NCI-H2171 treated with DMSO at 0.1 percent for 48 hours (cell line): ENCODE measurements at places on chromosomes 12 and 14.

DNA sequence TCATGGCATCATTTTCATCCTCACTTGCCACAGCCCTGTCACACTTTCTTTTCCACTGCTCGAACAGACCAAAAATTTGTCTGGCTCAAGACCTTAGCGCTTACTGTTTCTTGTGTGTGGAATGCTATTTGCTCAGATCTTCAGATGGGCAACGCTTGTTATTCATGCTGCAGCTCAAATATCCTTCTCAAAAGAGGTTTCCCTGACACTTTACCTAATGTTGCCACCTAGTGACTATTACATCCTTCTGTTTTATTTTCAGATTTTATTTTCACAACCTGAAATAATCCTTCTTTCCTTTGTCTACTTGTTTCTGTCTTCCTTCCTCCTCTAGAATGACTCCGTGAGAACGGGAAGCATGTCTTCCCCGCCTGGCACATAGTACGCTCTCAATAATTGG, 5.6 kb downstream of the FBXO33 start:
- DNase-seq: peak; percentile 44

DNA sequence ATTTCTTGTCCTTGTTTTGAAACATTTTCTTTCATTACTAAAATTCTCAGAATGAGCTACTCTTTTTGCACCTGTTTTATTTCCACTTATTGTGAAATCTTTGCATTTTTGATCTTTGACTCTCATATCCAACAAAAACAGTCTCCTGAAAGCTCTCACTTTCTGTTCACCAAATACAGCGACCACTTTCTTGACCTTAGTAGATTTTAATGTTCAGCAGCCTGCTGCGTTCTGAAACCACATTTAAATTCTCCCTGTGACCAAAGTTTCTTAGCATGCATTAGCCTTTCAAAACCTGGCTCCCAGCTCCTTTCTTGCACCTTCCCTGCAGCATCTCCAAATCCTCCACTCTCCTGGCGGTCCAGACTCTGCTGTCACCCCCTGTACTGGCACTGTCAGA, 404.4 kb upstream of the PDE3A start:
- DNase-seq: no peak

DNA sequence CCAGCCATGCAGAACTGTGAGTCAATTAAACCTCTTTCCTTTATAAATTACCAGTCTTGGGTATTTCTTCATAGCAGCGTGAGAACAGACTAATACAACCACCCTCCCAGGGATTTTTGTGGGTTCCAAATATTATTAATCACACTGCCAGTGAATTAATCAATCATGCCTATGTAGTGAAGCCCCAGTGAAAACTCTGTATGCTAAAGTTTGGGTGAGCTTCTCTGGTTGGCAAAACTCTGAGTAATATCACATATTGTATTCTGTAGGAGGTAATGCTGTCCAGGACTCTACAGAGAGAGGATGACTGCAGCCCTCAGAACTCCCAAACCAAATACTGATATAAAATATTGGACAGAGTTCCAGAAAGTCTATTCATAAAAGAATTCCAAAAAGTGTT, 216.9 kb downstream of the RPAP3 start:
- no peak for DNase-seq

- DNase-seq: peak; percentile 52
Observed at GRCh38 chr12:122336015-122336946, 70.0 kb upstream of the VPS33A start.

DNA sequence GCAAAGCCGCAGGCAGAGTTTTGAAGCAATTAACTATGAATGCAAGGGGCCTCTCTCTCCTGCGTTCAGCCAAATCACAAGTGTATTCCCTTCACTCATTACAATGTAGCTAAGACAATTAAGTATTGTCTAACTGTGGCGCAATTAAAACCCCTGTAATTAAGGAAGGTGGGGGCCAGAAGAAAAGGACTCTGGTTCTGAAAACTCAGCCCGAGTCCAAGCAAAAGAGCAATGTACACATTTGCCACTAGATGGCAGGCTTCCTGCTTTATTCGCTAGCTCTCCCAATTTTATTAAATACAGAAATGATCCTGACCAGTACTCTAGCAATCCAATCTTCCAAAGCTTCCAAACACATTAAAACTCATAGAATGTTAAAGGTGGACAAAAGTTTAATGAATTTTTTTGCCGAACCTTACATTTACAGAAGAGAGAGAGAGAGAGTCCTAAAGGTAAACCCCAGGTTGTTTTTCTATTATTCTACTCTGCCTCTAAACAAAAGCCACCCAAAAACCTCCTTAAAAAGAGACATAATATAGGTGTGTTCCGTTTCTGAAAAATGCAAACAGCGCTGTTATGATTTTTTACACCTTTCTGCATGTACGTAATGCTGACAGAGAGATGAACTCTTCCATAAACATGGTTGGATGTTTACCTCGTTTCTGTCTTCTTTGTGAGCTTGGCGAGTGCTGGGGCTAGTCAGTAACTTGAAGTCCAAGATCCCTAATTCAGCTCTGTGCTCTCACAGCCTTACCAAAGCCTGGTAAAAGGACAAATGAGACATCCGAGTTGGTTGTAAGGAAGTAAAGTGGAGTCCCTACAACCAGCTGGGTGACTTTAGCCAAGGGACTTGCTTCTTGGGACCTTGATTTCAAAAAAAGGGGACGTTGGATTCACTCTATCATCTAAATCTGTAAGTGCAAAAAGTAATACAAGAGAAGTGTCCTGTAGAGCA, 50.9 kb upstream of the VASH1 start:
- DNase-seq: peak; percentile 77

- no peak for DNase-seq
Observed at GRCh38 chr14:74048281-74048680, 29.1 kb downstream of the BBOF1 start.

- DNase-seq: no peak
Observed at GRCh38 chr12:87323369-87323768, 705.8 kb downstream of the C12orf50 start.

DNA sequence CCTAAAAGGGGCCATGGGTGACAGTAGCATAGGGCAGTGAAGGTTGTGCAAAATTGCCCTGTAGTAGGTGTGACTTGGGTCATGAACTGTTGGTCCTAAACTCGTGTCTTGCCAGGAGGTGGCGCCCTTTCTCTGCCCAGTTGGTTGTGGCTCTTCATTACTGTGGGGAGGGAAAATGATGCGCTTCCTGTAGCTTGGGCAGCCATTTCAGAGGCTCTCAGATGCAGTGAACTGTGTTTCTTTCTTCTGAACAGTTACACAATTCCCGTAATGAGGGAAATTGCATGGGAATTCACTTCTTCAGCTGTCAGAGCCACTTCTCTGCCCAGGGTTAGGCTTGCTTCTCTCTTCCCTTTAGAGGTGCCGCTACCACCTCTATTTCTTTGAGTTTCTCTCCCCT, 148.1 kb upstream of the NRXN3 start:
- DNase-seq: peak; percentile 85

DNA sequence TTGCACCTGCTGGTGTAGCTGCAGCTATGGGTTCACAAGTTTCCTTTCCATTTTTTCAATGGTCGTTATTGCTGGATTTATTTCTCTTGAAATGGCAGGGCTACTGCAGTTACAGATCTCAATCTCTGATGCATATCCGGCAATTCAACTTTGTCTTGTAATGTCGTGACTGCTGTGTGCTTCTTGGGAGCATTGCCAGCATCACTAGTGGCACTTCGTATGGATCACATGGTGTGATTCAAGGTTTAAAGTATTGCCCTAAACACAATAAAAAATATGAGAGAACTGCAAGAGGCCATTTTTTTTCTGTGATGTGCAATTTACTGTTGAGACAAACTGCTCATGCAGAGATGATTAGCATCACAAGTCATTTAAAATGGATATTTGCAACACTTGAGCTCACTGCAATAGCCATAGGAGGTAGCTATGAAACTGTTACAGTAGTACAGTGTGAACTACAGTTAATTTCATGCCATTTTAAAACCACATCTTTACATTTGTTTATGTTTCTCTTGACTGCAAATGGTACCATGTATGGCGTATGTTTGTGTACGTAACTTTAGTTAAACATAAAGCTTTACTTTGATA, 217.4 kb upstream of the PDE3A start:
- no peak for DNase-seq

DNA sequence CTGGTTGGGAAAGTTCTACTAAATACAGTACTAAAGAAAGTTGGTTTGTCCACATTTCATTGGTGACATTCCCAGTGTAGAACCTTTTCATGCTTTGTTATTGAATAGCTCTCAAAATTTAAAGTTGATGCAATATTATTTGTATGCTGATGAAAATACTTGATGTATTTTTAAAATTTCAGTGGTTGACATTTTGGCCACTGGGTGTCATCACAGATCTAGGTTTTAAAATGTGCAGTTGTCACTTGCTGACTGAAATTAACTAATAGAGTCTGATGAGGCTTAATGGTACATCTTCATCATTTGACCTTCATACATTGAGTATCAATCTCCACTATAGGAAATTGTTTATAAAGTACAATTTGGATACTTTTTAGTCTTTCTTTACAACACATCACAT, 37.1 kb downstream of the CMAS start:
- peak; percentile 27 for DNase-seq

DNA sequence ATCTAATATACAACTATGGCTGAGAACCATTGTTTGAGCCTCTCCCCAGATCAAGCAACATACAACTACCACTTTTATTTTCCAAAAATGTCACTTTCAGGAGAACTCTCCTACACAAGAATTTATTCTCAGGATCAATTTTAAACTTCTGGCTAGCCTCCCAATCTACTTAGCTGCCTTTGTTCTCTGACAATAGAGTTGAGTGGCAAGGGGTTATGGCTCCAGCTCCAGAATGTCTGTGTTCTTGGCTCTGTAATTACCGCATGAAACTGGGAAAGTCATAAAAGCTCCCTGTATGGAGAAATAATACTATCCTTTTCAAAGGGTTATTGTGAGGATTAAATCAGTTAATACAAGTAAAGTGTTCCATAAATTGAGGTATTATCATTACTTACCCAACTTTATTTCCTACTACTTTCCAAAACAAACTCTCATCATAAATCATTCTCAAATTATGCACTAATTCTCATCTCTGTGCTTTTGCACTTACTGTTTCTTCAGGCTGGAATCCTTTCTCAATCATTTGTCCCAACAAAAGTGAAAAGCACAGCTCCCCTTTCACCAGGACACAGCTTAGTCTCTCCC, 121.9 kb downstream of the GARIN6 start:
- no peak for DNase-seq
